Thoracic aorta (tissue), 2 donors: ENCODE measurements at places on chromosomes 2 and 18.

- DNase-seq, result no peak
Measured at GRCh38 chr2:112877423-112877822, 33.5 kb upstream of the IL37 start.

- DNase-seq, result no peak
Measured at GRCh38 chr2:28135324-28135723, 244.8 kb downstream of the BABAM2 start.

DNA sequence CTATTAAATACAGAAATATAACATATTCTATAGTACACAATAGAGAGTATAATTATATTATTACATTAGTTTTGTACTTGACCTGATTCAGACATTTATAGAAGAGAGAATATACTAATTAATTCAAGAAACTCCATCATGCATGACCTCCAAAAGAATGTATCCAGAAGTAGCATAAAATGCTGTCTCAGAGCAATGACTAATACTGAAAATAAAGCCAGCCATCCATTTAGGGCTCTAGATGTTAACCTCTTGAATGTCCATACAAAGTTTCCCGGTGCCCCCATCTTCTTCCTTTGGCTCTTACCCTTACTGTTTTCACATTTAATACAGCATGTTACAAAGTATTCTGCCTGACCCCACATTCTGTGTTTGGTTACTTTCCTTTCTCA lies 102.0 kb downstream of the ARHGAP15 start:
- DNase-seq, result no peak

DNA sequence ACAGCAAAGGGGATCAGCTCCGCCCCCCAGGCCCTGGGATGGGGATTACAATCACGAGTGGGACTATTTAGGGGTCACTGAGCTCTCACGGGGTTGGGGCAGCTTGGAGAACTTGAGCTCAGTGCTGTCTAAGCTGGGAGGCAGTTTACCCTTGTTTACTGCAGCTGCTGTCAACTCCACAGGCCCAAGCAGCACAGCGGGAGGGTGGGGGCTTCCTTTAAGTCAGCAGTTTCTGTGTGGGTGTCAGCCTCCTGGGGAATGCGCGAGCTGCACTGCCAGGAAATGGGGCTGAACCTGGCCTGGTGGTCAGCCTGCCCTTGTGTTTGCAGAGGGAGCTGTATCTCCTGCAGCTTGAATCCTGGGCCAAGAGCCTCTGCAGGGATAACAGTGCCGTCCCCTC lies 29.8 kb downstream of the TOGARAM2 start:
- DNase-seq, result no peak

DNA sequence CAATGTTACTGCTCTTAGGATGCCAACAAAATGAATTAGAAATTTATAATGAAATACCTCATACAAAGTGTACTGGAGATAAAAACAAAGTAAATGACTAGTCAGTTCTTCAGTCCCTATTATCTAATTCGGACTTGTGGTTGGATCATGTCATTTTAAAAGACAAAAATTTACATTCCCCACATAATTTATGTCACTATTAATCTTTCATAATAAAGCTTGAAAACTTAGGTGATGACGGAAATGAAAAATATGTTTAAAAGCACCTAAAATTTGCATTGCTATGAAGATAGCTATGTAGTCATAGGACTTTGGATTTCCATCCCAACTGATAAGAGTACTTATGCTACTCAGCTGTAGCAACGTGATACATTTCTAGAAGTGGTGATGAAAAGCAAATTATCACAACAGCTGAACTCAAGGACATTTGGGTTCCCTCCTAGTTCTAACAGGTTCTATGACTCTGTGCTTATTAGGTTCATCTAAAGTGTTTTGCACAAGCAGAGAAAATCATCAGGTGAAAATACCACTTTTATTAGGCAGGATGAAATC lies 58.4 kb downstream of the LRPPRC start:
- DNase-seq, result no peak

DNA sequence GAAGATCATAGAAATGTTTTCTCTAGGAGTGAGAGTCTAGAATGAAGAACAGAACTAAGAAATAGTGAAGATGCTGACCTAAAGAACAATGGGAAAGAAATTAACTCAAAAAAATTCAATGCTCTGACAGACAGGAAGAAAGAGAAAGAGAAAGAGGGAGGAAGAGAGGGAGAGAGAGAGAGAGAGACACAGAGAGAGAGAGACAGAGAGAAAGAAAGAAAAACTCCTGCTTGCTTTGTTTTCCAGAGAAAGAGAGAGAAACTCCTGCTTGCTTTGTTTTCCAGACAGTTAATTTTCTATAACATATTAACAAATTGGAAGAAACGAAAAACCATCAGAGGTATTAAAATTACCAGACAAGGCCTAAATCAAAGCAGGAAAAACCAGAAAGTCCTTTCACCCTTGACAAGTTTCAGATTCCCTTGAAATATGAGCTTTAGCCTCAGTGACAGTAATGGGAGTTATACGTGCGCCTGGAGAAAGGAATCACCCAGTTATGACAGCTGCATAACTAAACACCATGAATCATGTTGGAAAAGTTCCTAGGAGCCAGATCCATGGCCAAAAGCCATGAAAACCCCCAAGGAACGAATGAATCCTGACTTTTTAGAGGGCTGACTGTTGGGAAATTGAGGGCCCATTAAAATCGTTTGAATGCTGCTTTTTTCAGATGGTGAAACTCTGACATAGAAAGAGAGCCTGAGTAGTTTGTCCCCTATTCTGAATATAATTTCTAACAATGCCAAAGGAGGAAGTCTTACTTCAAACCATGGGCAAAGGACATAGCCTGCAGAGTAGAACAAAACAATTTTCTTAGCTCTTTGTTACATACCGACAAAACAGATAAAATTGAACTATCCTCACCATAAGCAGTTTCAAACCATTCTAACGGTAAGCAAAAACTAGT lies 228.6 kb upstream of the CHST9 start:
- no peak for DNase-seq

- DNase-seq, result no peak
Measured at GRCh38 chr18:58402951-58403702, 225.8 kb downstream of the ALPK2 start.
